ENCODE measurements at places on chromosomes 3 and 15.

DNA sequence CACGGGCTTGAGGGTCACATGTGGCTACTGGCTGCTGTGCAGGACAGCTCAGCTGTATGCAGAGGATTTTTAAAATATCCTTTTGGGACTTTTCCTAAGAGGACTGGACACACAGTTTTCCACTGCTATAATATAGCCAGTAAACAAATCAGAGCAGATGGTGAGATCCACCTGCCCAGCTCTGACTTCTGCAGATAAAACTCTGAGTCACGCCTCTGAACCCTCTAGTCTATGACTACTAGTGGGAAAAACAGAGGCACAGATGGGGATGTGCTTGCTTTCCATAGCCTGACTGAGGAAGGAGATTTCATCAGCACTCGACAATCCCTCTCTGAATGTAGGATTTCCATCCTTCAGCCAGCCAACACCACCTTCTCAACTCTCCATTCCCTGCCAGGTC, 45.1 kb downstream of the COLQ start:
- DNase-seq = no peak

DNA sequence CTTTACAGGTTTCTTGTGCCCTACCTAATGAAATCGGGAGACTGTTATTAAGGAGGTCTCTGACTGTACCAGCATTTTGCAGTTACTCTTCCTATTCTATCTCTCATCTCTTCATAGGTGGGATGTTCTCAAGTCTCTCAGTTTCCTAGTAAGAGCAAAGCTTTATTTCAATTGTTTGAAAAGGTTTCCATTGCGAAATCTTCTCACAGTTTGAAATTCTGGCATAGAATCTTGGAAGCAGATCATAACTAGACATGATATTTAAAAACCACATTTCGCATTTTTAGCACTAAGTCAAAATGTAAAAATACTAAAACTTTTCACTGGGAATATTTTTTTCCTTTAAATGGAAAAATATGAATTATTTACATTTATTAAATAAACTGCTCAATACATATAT, 1311.4 kb downstream of the ROBO2 start:
- no peak for DNase-seq

DNA sequence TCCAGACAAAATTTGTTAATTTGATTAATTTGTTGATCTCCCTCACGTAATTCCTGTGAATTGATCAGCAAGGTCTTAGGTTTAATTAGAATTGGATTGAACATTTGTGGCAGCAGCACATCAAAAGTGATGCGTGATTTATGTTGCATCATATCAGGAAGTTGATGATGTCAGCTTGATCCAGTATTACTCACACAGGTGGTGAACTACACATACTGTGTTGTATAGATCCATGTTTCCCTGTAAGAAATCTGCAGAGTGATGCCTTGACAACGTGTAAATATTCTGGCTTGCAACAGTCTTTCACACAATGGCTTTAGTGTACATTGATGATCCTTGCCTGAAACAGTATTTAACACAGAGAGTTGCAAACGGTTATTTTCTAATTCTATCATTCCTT, 200.4 kb downstream of the ADAMTSL3 start:
- no peak for DNase-seq

DNA sequence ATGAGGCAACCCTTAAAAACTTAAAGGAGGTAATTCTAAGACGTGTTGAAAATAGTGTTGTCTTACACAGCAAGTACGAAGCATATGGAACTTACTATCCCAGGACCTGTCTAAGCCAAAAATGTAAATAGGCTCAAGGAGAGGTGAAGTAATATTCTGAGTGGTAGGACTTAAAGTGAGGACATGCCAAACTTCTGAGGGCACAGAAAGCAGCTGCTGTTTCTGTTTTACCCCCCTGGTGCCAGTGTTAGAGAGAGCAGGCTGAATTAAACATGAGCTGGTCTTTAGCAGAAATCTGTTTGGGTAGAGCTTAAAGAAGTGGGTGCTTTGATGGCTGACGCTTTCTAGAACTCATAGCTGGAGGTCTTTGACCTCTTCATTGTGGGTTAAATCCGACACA, 149.7 kb upstream of the NPHP3 start:
- DNase-seq = no peak

- no peak for DNase-seq
These were observed 53.0 kb downstream of the PIAS1 start for GRCh38 chr15:68107142-68107541.

DNA sequence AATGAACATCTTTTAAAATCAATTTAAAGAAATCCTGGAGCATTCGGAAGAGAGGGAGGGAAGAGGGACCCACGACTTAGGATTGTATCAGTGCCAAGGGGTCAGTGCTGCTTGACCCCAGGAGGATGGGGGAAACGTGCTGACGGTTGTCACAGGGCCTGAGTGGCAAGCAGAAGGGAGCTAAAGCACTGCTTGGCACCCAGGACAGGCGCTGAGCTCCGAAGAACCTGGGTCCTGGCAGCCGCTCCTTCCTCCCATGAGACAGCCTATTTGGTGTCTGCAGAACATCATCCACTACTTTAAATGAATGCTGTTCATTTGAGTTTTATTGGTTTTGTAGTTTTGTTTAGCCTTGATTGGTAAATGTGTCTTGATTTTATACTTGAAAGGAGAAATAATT, 54.5 kb downstream of the RGMA start:
- no peak for DNase-seq

DNA sequence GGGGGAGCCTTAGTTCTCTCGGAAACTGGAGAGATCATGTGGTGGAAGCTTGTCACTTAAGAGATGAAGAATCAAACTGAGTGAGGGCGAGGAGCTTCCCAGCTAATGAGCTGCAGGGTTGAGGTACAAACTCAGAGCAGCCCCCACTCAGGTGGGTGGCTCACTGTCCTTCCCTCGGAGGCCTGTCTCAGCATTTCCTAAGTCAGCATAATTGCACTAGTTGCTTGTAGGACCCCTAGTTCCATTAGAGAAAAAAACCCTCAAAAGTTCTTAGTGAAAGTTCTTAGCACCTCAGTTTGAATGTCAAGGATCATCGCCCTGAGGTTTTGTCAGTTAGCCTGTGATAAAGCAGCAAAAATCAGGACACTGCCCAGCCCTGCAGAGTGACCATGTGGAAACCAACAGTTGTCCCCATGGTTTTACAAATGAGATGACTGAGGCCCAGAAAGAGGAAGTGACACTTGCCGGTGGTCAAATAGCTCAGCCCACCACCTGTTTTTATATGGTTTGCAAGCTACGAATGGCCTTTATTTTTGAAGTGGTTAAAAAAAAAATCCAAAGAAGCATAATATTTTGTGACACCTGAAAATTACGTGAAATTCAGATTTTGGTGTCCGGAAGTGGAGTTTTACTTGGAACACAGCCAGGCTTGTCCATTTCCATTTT, 11.9 kb downstream of the SMAD6 start:
- no peak for DNase-seq

GRCh38 chr15:57375827-57376695, at the start of gene CGNL1:
TSS of gene CGNL1 (plus strand) at chr15:57376505. CDS start at chr15:57438000, 61,495 bp downstream.
- DNase-seq = peak; percentile 65

DNA sequence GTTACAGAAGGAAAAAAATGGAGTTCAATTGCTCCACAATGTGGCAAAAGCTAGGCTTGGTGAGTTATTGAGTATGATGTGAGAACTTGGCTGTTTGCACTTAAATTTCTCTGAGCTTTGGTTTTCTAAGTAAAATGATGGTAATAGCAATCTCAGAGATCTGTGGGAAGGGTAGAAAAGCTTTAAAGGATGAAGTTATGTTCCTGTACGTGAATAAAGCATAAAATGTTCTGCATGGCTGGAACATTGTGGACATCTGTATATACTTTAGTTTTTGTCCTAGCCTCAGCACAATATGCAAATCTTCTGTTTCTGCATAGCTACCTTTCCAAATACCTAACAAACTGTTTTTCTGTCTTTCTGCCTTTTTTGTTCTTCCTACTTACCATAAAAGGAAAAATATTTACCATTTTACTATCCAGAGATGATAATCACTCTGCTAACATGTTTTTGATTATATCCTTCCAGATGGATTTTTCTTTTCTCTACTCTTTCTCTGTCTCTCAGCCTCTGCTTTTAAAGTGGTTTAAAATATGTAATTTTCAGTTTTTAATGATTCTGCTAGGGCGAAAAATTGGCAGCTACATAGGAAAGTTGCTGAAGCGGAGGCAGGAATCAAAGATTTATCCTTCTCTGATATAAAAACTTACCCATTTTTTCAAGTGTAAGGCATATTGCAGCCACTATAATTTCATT, 188.1 kb downstream of the FNDC3B start:
- DNase-seq = no peak

- DNase-seq = no peak
These were observed 12.5 kb downstream of the LPP start for GRCh38 chr3:188166441-188166840.

- no peak for DNase-seq
These were observed 176.3 kb downstream of the ERC2 start for GRCh38 chr3:56291953-56292352.

- DNase-seq = no peak
These were observed 185.5 kb upstream of the GPR149 start for GRCh38 chr3:154615471-154615870.

GRCh38 chr3:194100856-194101390, 35.0 kb upstream of the HES1 start:
- no peak for DNase-seq

- DNase-seq = no peak
These were observed 15.6 kb downstream of the GADL1 start for GRCh38 chr3:30878862-30879261.

DNA sequence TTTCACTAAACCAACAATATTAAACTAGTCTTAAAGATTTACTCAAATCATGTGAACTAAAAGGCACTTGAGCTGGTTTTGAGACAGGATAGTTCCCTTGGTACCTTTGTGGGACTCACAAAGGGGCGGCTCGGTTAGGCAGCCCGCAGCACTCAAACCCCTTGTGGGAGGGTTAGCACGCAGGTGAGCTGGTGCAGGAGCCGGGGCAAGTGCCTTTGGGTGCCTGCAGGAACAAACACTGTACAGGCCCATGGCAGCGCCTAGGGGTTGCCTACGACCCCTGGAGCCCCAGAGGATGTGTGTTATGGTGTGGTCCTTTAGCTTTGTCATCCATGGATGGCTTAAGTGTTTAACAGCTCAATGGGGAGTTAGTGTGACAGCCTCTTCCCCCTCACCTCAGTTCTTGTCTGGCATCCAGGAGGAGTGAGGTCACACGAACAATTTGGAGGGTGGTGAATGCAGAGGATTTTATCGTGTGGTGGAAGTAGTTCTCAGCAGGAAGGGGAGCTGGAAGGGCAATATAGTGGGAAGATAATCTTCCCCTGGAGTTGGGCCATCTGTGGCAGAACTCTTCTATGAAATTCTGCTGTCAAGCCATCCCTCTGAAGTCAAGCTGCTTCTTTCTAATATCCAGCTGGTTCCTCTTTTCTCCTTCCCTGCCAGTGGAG, 470.9 kb downstream of the RBMS3 start:
- no peak for DNase-seq

GRCh38 chr3:167031364-167032049, 348.6 kb downstream of the ZBBX start:
- no peak for DNase-seq

GRCh38 chr3:72033666-72034428, 248.9 kb upstream of the PROK2 start:
- no peak for DNase-seq

DNA sequence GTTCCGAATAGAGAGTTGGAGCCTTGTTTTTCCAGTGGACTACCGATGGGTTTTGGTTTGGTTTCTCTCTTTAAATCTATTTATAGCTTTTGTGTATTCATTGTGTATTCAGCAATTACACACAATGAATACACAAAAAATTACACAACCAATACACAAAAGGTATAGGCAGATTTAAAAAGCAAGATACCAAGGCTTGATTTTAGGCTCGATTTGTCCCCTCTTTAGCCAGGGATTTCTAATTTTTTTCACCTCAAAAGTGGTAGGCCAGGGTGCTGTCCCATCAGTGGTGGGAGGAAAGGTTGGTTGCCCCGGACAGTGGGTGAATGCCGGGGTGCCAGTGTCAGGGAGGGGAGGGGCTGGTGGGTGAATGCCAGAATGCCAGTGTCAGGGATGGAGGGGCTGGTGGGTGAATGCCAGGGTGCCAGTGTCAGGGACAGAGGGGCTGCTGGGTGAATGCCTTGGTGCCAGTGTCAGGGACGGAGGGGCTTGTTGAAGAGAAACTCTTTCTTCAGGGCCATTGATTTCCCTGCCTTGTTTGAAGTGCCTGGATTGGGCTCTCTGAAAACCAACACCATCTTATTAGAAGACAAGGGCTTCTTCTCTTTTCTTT, 186.2 kb downstream of the GOLGA6L6 start:
- DNase-seq = no peak

GRCh38 chr3:31704591-31705179, 172.0 kb downstream of the STT3B start:
- no peak for DNase-seq

DNA sequence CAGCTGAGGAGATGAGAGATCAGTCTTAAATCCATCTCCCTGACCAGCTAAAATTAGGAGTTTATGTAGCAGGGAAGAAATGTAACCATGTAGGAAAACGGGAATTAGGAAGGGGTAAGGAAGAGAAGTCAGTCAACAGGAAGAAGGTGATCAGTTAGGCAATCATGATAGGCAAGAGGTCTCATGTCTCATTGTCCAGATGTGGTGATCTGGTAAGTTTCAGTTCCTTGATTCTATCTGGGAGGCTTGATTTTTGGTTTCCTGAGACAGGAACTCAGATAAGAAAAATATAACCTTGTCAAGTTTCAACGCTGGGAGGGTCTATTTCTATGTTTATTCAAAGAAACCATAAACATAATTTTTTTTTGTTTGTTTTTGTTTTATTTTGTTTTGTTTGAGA, 40.3 kb upstream of the TBC1D5 start:
- DNase-seq = no peak

- DNase-seq = peak; percentile 56
These were observed 89.0 kb upstream of the STRIT1 start for GRCh38 chr3:155382396-155383042.

GRCh38 chr3:14429237-14429636, 26.8 kb downstream of the SLC6A6 start:
- DNase-seq = no peak

DNA sequence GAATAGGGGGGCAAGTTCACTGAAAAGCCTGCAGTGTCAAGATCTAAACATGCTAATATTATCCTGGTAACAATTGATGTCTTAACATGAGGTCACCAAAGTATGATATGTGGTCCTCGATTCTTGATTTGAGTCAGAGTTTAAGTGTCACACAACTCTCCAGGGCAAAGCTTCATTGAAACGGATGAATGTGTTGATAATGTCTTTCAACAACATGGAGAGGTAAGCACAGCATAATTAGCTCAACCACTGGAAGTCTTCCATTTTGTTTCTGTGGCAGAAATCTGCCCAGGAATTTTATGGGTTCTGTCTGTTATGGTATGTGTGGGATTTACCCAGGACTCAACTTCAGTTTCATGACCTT, 591.5 kb downstream of the ZNF385D start:
- no peak for DNase-seq

All from renal pelvis (tissue), 12 donors.